ENCODE measurements at places on chromosomes 5 and 9. TPM values are rescaled to one million over a fixed set of nuclear protein-coding genes. Genes with fewer than 3 reads are reported as not detected.

The RHOBTB3 gene
- 8.6 TPM for total RNA-seq

The GRPEL2 gene
- 8.1 TPM for total RNA-seq

The LCN10 gene
- not detected for total RNA-seq

The LPAR1 gene
- 23.3 TPM for total RNA-seq

The N4BP3 gene
- 0.74 TPM for total RNA-seq

The C6 gene
- total RNA-seq: not detected

The GGTA1 gene
- total RNA-seq: not detected

The TMEM215 gene
- total RNA-seq: not detected

The SMIM33 gene
- total RNA-seq: not detected

The C5orf58 gene
- total RNA-seq: not detected

The GRXCR2 gene
- not detected for total RNA-seq

The TICAM2 gene
- total RNA-seq: 1.6 TPM

The TMEM232 gene
- total RNA-seq: 0.20 TPM

The DCAF12 gene
- 47.1 TPM for total RNA-seq

The NEUROG1 gene
- total RNA-seq: not detected

The KIF4B gene
- total RNA-seq: 0.06 TPM

The ZNF366 gene
- not detected for total RNA-seq

The CACNA1B gene
- total RNA-seq: 0.02 TPM

The BICD2 gene
- total RNA-seq: 33.6 TPM

The FOXD4L6 gene
- total RNA-seq: not detected

The NR2F1-AS1 gene
- total RNA-seq: 3.1 TPM

The CENPH gene
- 31.0 TPM for total RNA-seq

The SH2D3C gene
- 0.12 TPM for total RNA-seq

The KIAA0825 gene
- total RNA-seq: 0.48 TPM
